ENCODE measurements at places on chromosomes 2 and 18.

- DNase-seq, result no peak
These were observed 244.7 kb downstream of the CCDC178 start for GRCh38 chr18:33195795-33196194.

DNA sequence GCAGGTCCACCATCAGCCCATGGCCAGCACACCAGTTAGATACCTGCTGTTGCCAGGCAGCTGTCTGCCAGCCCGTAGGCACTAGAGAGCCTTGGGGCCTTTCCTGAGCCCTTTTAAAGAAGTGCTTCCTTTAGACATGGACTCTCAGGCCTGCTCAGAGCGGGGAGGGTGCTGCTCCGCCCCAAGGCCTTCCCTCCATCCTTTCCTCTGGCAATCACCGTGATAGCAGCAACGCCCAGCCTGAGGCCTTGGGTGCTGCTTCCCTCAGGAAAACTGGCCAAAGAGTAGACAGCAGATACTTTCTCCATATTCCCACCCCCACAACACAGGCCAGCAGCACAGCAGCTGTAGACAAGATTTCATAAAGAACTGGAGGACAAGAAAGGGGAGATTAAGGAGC, 22.3 kb upstream of the C1QL2 start:
- no peak for DNase-seq

DNA sequence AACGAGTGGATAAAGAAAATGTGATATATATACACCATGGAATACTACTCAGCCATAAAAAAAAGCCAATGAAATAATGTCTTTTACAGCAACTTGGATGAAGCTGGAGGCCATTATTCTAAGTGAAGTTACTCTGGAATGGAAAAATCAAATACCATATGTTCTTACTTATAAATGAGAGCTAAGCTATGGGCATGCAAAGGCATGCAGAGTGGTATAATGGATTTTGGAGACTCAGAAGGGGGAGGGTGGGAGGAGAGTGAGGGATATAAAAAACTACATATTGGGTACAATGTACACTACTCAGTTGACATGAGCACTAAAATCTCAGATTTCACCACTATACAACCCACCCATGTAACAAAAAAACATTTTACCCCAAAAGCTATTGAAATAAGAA, 1.7 kb upstream of the MSGN1 start:
- DNase-seq, result no peak

DNA sequence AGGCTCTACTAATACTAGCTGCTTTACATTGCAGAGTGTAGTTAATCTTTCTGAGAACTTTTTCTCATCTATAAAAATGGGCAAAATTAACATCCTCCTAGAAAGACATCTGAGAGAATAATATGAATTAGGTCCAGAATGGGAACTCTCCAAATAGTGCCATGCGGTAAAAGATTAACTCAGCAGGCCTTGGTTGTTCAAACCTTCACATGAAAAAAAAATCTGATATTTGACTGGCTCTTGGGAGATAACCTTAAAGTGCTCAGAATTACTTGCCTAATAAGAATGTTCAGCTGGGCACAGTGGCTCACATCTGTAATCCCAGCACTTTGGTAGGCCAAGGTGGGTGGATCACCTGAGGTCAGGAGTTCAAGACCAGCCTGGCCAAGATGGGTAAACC, 5.5 kb upstream of the CXXC1 start:
- DNase-seq, result no peak

DNA sequence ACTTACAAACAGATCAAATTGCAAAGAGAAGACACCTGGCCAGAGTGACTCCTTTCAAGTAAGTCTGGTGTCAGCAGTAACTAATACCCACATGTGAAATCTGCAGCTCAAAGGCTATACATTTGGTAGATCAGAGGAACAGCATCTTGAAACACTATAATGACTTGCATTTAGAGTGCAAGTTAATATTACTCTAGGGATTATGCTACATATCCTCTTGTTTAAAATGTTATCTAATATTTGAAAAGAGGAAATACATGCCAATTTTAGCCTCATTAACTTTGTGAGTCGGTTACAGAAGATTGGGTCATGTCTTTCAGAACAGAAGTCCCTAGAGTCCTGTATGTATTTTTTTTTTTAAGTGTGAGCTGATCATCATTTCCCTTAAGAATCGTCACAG, 15.2 kb downstream of the LANCL1 start:
- DNase-seq, result no peak

- no peak for DNase-seq
These were observed 11.4 kb downstream of the SIX3 start for GRCh38 chr2:44952806-44953498.

DNA sequence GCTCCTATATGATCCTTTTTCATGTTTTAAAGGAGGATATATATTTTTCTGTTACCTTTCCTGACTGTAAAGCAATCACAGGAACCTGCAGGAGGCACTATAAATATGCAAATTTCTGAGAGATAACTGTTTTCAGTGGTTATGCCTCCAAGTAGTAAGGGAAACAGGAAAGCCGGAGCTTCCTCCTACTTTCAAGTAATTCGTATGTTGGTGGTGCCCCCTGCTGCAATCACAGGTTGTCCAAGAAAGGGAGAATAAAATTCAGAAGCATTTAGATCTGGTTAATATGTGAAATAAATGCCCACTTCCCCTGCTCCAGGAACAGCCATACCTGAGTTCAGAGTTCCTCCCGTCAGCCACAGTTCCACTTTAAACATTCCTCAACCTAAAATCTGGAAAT, 12.0 kb upstream of the BCL11A start:
- no peak for DNase-seq

DNA sequence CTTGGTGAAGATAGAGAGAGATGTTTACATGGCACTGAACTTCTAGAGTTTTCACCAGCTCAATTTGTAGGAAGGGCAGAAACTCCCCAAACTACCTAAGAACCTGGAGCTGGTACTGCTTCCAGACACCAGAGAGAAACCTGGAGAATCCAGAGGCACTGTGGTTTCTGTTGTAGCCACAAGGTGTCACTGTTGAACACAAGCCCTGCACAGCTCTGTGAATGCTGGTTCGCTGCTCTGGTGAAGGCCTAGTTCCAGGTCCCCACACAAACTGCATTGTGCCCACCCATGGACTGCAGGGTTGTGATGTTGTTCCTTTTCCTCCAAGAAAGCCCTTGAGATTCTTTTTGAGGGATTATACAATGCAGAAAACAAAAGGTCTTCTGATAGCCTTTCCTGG, 150.5 kb upstream of the HS6ST1 start:
- no peak for DNase-seq

DNA sequence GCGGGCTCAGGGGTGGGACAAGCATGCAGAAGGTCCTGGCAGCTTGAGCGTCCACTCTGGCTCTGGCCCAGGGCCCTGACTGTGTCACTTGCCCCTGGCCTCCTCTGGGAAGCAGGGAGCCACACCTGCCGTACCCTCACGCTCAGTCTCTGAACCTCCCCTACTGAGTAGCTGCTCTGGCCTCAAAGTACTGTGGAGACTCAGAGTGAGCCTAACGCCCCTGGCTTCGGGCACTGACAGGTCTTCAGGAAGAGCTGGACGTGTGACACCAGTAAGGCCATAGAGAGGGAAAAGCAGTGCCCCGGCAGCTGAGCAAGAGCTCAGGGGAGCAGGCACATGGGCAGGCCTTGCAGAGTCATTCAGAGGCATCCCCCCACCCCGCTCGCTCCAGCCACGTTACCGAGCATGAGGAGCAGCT, 73.3 kb downstream of the SFXN5 start:
- DNase-seq, result no peak

- no peak for DNase-seq
These were observed 43.0 kb downstream of the RAD51AP2 start for GRCh38 chr2:17475286-17475685.

DNA sequence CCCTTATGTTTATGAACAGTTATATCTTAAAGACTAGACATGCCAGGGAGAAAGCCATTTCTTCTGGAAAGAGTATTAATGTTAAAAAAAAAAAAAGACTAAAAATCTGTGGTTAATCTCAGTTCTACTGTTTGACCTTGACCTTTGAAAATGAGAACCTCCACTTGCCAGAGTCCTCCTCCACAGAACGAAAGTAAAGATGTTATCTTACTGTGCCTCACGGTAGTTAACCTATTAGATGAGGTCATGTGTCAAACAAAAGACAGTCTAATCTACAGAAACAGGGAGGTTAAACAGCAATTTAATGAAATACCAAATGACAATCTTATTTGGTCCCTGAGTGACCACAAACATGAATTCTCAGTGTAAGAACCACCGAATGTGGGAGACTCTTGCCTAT, 51.2 kb downstream of the SLC14A2 start:
- DNase-seq, result no peak

DNA sequence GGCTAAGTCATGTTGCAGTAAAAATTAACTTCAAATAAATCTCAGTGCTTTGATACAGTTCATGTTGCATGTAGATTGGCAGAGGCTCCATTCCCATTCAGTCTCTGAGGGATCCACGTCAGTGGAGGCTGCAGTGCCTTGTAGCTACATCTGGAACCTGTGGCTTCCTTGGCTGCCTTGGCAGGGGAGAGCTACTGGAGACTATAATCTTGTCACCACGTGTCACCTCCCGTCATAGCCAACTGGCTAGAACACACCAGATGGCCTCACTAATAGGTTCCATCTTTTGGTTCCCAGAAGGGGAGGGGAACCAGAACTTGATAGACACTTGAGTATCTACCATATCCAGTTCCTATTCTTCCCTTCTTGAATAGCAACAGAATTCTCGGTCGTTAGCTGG, 28.4 kb downstream of the E2F6 start:
- no peak for DNase-seq

GRCh38 chr18:44828080-44828479, 147.4 kb downstream of the SETBP1 start:
- no peak for DNase-seq

GRCh38 chr2:196168181-196168580, 3.2 kb downstream of the STK17B start:
- no peak for DNase-seq

GRCh38 chr2:127634066-127634617, 11.8 kb upstream of the GPR17 start:
- DNase-seq, result no peak

GRCh38 chr2:27186613-27187345, 25.1 kb upstream of the ATRAID start:
- DNase-seq, result no peak

- DNase-seq, result no peak
These were observed 64.2 kb downstream of the NPAS2 start for GRCh38 chr2:100884145-100884621.

- no peak for DNase-seq
These were observed 32.2 kb downstream of the KCTD18 start for GRCh38 chr2:200477667-200478131.

DNA sequence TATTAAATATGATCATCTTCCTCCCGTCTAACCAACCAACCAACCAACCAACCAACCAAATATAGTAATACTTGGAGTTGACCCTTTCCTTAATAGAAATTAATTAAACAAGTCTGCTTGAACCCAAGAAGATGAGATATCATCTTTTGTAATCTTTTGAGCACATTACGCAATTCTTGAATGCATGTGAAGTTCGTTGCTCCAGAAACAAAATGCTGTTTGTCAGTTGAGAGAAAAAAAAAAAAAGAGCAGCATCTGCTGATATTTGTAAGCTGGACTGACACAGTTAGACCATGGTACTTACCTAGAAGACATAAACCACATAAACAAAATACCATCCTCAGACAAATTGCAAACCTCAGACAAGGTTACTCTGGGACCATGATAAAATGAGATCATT, 9.2 kb upstream of the SERPINB2 start:
- no peak for DNase-seq

- no peak for DNase-seq
These were observed 3.0 kb upstream of the POLR1B start for GRCh38 chr2:112539306-112539705.

DNA sequence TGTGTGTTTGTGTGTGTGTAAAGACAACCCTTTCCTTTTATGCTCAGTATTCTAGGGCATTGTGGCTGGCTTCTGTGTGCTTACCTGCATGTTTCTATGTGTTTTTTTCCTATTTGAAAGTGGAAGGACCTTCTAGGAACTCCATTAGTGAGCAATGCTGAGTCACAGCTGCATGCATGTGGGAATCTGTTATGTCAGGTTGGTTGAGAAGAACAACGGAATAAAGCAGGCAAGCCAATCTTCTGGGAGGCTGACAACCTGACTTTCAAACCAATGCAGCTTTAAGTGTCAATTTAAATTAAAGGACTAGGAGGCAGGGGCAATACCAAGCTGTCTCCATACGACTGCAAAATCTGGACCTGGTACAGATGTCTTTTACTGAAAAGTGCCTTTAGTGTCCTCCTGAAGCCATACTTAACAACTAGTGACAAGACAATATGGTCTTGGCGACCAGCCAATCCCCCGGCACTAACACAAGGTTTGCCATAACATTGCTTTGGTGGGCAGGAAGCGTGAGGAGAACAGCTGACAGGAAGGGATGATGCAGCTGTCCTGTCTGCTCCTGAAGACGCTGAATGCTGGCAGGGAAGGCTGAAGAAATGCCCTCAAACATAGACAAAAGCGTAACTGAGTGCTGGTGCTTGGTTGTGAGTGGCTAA, 514.7 kb upstream of the CDH7 start:
- DNase-seq, result no peak

GRCh38 chr2:42224422-42225067, 55.4 kb downstream of the EML4 start:
- no peak for DNase-seq

DNA sequence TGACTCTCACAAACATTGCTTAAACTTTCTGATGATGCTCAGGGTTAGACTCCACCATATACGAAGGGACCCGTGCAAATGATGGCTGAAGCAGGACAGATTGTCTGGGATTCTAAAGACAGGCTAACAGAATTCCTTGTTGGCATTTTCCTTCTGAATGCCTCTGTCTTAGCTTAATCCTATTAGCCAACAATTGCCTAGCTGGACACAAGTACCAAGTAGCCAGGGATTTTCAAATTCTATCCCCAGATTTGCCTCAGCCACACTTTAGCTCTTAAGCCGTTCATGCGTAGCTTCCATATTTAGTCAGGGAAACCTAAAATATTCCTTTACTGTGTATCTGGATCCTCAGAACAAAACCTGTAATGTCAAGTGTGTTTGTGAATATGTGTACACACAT, 40.0 kb downstream of the COL4A3 start:
- no peak for DNase-seq

DNA sequence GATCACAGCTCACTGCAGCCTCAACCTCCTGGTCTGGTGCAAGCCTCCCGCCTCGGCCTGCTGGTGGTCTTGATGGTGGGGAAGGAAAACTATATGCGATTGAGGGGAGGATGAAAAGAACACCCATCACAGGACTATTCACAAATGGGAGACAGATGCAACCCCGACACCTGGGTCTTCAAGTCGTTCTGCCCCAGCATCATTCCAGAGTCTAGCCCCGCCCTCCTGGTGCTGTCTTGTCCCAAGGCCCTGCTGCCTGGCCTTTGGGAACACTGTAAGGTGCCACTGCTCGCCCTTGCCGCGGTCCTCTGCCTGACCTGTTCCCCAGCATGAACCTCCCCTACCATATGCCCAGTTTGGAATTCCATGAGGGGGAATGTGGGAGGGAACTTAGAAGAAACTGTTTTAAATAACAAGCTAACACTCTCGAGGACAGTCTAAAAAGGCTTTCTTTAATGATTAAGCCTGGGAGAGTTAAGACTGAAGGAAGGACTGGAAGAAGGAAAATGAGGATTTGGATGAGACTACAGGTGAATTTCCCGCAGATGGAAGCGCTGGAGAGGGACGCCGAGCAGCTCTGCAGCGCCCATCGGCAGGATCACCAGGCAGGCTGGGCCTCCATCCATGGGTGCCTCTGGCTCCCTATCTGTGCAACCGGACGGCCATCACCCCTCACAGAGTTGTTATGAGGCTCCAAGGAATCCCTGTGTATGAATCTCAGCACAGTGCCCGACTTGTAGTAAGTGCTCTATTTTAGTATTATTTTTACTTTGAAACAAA, 75.0 kb downstream of the MEX3C start:
- no peak for DNase-seq

- DNase-seq, result no peak
These were observed 974.8 kb upstream of the POU3F3 start for GRCh38 chr2:103879101-103879500.
